ENCODE measurements at places on chromosomes 3 and 15. TPM values are rescaled to one million over a fixed set of nuclear protein-coding genes. Genes with fewer than 3 reads are reported as not detected.

Gene XPC
- total RNA-seq = 56.0 TPM

Gene SYNM
- total RNA-seq = 2.8 TPM

Gene MINDY4B
- total RNA-seq = not detected

Gene VGLL3
- not detected for total RNA-seq

Gene CELF6
- 0.98 TPM for total RNA-seq

Gene NANOGP8
- total RNA-seq = not detected

Gene HAUS2
- 31.7 TPM for total RNA-seq

Gene CHRM5
- total RNA-seq = not detected

Gene ZCWPW2
- 0.12 TPM for total RNA-seq

Gene TMEM108
- not detected for total RNA-seq

Gene CHST13
- total RNA-seq = not detected

Gene GOLGA8A
- 336 TPM for total RNA-seq

Gene PRSS50
- not detected for total RNA-seq

Gene SNX22
- 0.51 TPM for total RNA-seq

Gene MAGEF1
- 8.6 TPM for total RNA-seq

Gene XCR1
- 0.05 TPM for total RNA-seq

Gene ROPN1
- total RNA-seq = not detected

Gene CDAN1
- 22.4 TPM for total RNA-seq

Gene ALPK3
- 0.29 TPM for total RNA-seq

Gene ST8SIA2
- total RNA-seq = not detected

Gene MOBP
- not detected for total RNA-seq

Gene CLASP2
- total RNA-seq = 56.8 TPM

Gene SLC51A
- total RNA-seq = not detected

Gene GPR27
- total RNA-seq = 0.51 TPM

Data from T-helper 1 cell treated with Interleukin-12 subunit alpha and Interleukin-12 subunit beta and Interleukin-4 antibody, amounts not matched to agents 30 ng/mL and 1 ng/mL, for 36 hours (primary cell).